ENCODE measurements at places on chromosomes 2 and 18.

DNA sequence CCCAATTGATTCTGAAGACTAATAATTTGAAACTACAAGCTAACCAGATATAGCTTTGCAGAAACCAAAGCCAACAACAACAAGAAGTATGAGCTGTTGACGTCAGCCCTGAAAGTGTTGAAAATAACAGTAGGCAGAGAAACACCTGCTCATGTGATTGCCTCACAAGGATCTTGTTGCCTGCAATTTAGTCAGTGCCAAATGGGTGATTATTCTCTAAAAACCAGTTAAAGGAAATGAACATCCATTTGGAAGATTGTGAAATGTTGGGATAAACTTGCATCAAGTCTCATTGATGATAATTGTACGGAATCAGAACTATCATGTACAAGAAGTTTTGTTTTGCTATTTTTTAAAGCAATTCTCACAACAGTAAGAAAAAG lies 2.8 kb downstream of the CYTIP start:
- DNase-seq: no peak

DNA sequence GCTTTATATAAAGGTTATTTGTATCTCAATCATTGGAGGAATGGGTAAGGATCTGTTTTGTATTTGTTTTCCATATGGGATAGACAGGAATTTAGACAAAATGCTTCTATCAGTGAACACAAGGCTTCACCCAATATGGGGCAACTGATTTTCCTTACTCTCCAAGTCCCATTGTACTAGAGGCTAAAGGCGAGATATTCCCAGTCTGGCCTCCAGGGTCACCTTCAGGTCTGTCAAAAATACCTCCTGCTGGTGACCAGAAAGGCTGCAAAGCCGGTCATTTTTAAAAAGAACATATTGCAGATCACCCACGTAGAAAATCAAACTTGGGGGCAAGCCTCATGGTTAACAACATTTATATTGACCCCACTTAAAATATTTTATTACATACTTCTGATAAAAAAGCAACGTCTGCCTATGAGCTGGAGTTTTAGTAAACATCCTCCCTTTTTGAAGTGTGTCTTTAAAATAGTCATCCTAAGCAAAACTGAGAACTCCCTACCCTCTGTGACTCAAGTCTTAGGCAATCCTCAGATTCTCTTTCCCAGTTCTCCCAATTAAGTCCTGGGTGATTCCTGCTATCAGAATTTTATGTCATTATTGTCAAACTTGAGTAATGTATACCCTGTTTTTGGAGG lies 276.6 kb downstream of the MREG start:
- DNase-seq: no peak

GRCh38 chr2:8553643-8554042 lies 128.2 kb upstream of the ID2 start:
- DNase-seq: no peak

GRCh38 chr2:11904941-11905340 lies 158.5 kb downstream of the LPIN1 start:
- DNase-seq: no peak

- no peak for DNase-seq
Measured at GRCh38 chr18:7566244-7566566, 911 bp upstream of the PTPRM start.

- no peak for DNase-seq
Measured at GRCh38 chr2:28906376-28906775, 11.9 kb downstream of the WDR43 start.

DNA sequence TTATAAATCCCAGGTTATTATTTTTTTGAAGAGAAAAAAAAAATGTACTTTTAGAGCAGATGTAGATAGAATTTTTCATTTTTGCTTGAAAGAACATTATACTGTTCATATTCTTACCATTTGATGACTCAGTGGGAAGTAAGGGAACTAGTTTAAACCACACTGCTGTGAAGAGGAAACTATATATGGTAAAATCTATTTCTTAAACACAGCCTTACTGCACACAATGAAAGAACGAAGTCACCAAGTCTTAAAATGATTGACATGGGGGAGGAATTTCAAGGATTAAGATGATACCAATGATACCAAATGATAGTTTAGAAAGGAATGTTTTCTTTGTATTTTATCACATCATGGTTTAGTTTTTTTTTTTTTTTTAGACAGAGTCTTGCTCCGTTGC lies 5.0 kb downstream of the ACTR2 start:
- DNase-seq: no peak

- no peak for DNase-seq
Measured at GRCh38 chr18:2223849-2224248, 347.5 kb downstream of the METTL4 start.

- DNase-seq: no peak
Measured at GRCh38 chr2:240407090-240407489, 28.4 kb upstream of the GPC1 start.

- no peak for DNase-seq
Measured at GRCh38 chr2:171044416-171044815, 115.4 kb downstream of the GORASP2 start.

GRCh38 chr2:145812165-145812554 lies 1292.2 kb upstream of the ZEB2 start:
- DNase-seq: no peak

GRCh38 chr18:76522122-76522503 lies 27.1 kb upstream of the ZNF516 start:
- no peak for DNase-seq

- DNase-seq: no peak
Measured at GRCh38 chr2:219784178-219784577, 156.7 kb downstream of the SLC4A3 start.

DNA sequence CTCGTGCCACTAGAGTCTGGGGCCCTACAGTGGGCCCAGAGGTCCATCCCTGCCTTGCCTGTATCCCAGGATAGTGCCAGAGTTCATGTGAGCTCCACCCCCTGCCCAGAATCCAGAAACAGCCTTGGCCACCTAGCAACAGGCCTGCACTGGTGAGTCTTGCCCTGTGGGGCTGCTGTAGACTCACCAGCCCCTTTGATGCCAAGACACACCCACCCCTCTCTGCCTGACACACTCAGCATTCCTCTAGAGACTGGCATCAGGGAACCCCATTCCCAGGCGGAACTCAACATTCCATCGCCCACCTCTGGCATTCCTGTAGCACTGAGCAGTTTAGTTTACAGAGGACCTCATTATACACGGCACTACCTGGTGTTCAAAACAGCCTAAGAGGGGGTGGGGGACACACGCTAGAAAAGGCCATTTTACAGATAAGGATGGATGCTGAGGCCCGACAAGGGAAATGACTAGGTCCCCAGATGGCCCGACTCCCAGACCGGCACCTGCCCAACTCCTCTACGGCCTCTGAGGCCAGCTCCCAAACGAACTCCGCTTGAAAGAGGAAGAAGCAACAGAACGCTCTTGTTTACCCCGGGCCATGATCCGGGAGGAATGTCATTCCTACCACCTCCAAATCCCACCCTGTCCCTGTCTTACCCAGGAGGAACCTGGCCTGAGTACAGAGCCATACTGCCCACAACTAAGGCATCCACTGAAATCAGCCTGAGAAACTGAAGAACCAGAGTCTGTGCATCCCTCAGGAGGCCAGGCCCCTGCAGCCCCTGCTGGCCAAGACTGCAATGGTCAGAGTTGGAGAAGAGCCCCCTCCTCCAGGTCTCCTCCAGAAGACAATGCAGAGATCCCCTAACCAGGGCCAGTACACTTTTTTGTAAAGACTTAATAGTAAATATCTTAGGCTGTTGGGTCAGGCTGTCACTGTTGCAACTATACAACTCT lies 180.2 kb downstream of the TNS1 start:
- no peak for DNase-seq

DNA sequence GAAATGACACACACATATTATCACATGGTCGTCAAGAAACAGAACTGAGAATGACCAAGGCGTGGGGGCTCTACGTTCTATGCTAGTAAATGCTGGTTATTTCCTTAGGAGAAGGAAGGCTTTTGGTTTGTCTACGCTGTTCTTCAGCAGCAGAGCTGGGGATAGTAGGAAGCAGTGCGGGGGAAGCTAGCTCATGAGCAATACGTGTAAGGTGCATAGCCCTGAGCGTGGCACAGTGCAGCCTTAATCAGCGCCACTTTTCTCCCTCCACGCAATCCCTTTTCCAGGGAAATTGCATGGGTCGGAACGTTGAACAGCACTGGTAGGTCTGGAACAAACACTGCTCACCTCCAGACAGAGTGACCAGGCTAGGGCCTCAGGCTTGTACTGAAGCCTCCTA lies 199.6 kb upstream of the FBXO11 start:
- no peak for DNase-seq

DNA sequence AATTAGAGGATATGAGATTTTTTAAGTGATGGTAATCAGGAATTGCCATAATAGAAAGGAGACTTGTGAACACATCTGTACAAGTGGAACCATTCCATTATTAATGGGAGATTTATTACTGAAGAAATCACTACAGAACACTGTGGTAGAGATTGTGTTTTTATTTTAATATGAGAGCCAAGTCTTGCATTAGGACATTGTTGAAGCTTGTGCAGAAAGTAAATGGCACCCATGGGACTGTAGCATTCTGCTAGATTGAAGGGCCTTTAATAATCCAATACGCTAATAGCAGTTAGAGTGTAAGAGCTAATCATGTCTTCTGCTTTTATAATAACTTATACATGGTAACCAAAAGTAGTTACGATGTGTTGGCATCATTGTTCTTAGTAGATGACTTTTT lies 83.6 kb downstream of the VRK2 start:
- no peak for DNase-seq

GRCh38 chr18:31965316-31965970 lies 22.5 kb upstream of the TRAPPC8 start:
- DNase-seq: no peak

GRCh38 chr2:147610496-147611040 lies 234.3 kb upstream of the ACVR2A start:
- DNase-seq: no peak

GRCh38 chr18:56119681-56120080 lies 518.7 kb downstream of the TXNL1 start:
- no peak for DNase-seq

- DNase-seq: no peak
Measured at GRCh38 chr2:69549421-69549820, 94.1 kb downstream of the AAK1 start.

DNA sequence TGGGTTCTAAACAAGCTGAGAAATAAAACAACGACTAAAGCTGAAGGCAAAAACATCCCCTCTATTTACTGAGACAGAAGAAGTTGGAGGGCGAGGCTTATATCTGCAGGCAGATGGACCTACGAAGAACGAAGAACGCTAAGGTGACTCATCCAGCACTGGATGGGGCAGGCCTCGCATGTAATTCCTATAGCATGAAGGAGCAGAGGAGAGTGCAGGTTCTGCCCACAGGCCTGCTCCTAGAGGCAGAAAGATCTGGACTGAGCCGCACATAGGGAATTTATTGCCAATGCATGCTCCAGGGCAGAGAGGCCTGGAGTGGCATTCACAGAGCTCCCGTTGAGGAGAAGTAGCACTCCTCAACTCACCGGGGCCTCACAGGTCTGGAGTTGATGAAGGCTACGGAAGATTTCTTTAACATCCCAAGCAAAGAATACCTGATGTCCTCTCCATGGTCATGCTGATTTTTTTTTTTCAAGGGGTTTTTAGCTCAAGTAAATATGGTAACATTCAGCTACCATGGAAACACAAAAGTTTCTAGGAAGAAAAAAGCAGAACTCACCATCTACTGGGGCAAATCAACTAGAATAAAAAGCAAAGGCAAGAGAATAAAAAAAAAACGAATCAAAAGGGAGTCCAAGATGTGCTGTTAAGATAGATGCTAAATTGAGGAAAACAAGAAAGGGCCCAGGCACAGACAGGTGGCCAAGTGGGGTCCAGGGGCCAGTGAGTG lies 10.4 kb upstream of the METTL21A start:
- DNase-seq: no peak

DNA sequence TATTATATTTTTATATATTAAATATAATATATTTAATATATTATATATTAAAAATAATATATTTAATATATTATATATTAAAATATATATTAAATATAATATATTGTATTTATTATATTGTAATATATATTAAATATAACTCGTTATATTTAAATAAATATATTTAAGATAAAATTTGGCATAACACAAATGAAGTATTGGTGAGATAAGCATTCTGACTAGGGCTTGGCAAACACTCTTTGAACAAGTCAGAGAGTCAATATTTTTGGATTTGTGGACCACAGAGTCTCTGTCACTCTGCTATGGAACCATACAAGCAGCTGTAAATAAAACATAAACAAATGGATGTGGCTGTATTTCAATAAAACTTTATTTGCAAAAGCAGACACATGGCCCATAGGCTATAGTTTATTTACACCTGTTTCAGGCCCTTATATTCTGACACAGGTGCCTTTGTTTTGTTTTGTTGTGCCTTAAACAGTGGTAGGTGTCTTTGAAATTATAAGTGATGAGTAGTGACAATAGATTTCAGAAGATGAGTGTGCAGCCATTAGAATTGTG lies 190.1 kb downstream of the EPHA4 start:
- DNase-seq: no peak

GRCh38 chr2:241190291-241190981 lies 2.0 kb downstream of the ANO7 start:
- DNase-seq: no peak

GRCh38 chr2:215880970-215881369 lies 132.4 kb downstream of the MREG start:
- DNase-seq: no peak

- DNase-seq: no peak
Measured at GRCh38 chr2:16277117-16277516, 336.8 kb downstream of the MYCN start.

- DNase-seq: no peak
Measured at GRCh38 chr2:2681085-2681484, 350.0 kb upstream of the MYT1L start.

DNA sequence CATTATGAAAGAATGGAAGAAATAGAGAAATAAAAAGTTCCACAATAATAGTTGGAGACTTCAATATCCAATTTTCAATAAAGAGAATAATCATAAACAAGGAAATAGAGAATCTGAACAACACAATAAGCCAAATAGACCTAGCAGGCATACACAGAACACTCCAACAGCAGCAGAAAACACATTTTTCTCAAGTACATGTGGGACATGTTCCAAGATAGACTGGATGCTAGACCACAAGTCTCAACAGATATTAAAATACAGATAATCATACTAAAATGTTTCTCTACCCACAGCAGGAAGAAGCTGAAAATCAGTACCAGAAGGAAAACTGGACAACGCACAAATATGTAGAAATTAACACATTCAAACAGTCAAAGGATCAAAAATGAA lies 113.9 kb downstream of the USP34 start:
- no peak for DNase-seq

GRCh38 chr2:120169020-120169419 lies 54.2 kb downstream of the TMEM185B start:
- DNase-seq: no peak

- no peak for DNase-seq
Measured at GRCh38 chr18:37282386-37283037, 283.1 kb downstream of the CELF4 start.

- DNase-seq: no peak
Measured at GRCh38 chr2:189236066-189236465, 56.5 kb upstream of the COL5A2 start.

GRCh38 chr2:128219891-128220290 lies 98.8 kb downstream of the HS6ST1 start:
- DNase-seq: no peak

DNA sequence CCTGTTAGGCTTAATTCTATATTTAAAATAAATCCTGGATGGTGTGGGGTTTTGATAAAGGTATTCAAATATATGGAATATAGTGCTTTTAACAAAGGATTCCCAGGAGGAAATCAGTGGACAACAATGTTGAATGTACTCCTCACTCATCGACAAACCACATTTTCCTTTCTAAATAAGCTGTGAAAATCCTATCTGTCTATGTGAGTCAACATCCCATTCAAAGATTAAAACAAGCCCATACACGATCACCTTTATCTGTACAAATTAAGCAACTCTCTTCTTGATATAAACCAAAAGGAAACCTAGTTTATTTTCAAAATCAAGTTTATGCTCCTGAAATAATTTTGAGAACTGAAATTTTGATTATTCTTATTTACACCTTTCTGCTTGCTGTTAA lies 153.4 kb downstream of the ERBB4 start:
- no peak for DNase-seq

Data from activated naive CD4-positive, alpha-beta T cell treated with Interleukin-2 at 50 U/mL for 16 hours (primary cell).